ENCODE measurements at places on chromosomes 7 and 10.

DNA sequence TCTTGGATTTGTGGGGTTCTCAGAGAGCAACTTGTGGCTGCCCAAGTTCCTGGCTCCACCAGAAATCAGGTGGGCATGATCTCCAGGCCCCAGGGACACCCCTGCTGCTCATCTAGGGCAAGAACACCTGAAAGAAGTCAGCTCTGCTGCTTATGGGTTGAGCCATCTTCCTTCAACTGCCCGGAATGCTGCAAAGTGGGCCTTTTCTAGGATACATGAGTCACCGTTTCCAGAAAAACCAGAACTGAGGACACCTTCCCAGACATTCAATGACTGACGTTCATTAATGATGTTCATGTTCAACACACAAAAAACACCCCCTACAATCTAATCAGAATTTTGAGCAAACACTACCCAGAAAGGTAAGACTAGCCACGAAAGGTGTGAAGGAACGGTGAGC lies 98.0 kb downstream of the MAD1L1 start:
- DNase-seq = no peak

- no peak for DNase-seq
These were observed 9.4 kb downstream of the ZCWPW1 start for GRCh38 chr7:100418930-100419659.

DNA sequence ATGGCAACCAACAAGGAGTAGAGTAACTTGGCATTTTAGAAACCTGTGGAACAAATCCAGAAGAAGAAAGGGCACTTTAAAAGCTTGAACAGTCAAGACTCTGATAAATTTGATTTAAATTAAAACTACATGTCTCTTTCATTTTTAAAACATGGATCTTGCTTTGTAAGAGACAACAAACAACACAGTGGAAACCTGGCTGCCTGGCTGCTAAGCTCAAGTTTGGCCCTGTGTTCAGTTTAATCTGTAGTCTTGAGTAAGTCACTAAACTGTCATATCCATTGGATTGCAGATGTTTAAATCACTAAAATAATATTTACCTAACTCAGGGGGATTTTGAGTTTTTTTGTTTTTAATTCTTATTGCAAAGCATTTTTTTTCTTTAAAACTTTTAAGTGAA lies 374.9 kb upstream of the SEMA3D start:
- no peak for DNase-seq

DNA sequence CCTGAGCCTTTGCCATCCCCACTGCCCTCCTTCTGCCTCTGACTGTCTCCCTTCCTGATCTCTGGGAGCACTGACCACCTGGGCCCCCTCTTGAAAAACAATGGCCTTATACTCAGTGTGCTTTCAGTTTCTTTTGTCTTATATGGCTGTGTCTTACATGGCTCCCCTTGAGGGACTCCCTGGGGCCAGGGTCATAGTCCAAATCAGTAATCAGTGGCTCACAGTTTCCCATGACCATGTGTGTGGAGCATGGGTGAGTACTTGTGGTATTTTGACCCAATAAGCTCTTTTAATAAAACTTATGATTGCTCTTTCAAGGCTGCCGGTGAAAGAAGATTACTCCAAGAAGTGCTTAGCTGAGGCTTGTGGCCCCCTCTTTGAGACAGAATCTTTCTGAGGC lies 62.4 kb upstream of the PCBD1 start:
- DNase-seq = no peak

DNA sequence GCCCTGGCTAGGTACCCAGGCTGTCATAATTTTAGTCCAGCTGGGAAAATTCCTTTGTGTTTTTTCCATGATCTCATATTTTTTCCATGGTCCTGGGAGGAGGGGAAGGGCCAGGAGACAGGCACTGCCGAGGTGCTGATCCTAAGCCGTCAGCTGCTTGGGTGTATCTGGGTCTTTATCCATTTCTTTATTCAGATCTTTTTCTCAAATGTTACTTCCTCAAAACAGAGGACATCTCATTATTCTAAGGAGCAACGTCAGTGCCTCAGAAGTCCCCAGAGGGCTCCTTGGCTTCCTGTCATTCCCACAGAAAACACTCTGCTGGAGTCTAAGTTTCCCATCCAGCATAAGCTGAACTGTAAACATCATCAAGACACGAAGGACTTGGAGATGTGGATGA lies 2.8 kb upstream of the OR6V1 start:
- DNase-seq = no peak

- no peak for DNase-seq
These were observed 24.5 kb upstream of the NCAPG2 start for GRCh38 chr7:158728911-158729645.

- no peak for DNase-seq
These were observed 4.7 kb upstream of the IGF2BP3 start for GRCh38 chr7:23474829-23475575.

DNA sequence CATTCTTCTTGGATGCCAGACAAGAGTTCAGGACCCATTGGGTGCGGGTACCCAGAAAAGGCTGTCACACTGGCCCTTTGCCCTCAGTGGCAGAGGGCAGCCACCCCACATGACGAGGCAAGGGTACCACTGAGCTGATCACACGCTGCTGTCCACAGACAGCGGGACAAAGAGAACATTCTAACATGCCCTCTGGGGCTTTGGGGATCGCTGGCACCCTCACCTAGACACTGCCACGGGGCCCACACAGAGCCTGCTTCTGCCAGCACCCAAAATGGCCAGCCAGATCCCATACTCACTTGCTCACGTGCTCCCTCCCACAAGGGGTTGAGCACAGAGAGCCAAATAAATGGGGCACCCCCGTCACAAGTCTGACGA lies 16.7 kb upstream of the SPOCK2 start:
- DNase-seq = no peak

GRCh38 chr10:87816898-87817608 lies 973 bp downstream of the ATAD1 start:
- DNase-seq = peak; percentile 63

DNA sequence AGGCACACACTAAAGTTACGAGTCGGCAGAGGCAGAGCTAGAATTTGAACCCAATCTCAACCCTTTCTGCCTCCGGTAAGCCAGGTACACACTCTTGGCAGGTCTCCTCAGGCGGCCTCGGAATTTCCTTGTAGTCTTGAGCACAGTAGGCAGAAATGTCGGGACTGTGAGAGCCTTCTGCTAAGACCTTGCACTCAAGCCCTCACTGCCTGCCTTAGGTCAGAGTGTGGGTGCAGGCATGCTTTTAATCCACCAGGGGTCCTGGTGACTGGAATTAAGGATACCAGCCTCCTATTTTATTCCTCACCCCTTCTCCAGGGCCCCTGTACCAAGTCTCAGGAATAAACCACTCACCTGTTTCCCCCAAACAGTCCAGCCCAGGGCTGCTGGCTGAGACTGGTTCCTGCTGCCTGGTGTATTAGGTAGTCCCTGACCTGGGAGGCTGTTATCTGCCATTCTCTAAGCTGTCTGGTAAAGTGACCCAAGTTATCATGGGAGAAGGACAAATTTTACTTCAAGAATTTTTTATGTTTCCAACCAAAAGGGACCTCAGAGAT lies 855 bp downstream of the ATP6V1F start:
- DNase-seq = peak; percentile 76

DNA sequence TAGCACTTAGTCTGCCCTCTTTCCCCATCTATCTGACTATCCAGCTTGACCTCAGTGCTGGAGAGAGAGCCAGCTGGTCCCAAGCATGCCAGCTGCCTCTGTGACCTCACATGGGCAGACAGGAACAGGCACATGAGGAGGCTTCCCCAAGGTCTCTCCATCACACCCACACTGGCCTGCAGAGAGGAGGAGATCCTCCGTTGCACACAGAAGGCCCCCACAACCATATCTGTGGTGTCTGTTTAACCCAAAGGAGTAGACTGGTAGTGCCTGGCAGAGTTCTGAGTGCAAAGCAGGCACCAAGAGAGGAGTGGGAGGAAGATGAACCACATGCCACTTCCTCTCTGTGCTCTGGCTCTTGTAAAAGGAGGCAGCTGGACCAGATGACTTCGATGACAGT lies 4.8 kb upstream of the ANK3 start:
- no peak for DNase-seq

GRCh38 chr7:116591202-116592040 lies 66.6 kb downstream of the CAV1 start:
- peak; percentile 26 for DNase-seq

GRCh38 chr10:878333-878759 lies 53.2 kb downstream of the LARP4B start:
- DNase-seq = no peak

DNA sequence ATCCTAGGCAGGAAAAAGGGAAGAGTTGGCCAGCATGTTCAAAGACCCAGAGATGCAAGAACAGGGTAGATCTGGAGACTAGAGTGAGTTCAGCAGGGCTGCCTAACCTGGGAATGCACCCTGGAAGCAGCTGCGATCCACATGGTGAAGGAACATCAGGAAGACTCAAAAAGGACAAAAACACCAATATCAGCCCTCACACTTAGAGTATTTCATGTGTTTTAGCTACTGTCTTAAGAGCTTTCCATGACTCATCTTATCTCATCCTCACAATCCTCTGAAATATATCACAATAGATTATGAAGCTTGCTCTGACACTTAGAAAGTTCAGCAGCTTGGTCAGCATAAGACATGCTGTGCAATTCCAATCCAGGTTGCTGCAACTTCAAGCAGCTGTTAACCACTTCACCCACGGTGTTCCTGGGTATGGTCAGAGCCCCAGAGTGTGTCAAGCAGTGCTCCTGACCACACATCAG lies 380.9 kb downstream of the PARD3 start:
- DNase-seq = peak; percentile 10

GRCh38 chr7:112410092-112410491 lies 40.2 kb upstream of the IFRD1 start:
- DNase-seq = no peak

DNA sequence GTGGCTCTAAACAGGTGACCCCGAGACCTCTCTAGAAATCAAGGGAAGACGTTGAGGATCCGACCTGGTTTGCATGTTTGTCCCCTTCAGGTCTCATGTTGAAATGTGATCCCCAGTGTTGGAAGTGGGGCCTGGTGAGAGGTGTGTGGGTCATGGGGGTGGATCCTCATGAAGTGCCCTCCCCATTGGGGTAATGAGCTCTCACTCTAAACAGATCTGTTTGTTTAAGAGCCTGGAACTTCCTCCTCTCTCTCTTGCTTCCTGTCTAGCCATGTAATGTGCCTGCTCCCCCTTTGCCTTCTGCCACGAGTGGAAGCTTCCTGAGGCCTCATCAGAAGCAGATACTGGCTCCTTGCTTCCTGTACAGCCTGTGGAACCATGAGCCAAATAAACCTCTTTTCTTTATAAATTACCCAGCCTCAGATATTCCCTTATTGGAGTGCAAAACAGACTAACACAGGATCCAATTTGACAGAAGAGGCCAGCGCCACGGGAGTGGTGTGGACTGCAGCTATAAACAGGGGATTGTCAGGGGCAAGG lies 10.8 kb upstream of the POLM start:
- DNase-seq = no peak

DNA sequence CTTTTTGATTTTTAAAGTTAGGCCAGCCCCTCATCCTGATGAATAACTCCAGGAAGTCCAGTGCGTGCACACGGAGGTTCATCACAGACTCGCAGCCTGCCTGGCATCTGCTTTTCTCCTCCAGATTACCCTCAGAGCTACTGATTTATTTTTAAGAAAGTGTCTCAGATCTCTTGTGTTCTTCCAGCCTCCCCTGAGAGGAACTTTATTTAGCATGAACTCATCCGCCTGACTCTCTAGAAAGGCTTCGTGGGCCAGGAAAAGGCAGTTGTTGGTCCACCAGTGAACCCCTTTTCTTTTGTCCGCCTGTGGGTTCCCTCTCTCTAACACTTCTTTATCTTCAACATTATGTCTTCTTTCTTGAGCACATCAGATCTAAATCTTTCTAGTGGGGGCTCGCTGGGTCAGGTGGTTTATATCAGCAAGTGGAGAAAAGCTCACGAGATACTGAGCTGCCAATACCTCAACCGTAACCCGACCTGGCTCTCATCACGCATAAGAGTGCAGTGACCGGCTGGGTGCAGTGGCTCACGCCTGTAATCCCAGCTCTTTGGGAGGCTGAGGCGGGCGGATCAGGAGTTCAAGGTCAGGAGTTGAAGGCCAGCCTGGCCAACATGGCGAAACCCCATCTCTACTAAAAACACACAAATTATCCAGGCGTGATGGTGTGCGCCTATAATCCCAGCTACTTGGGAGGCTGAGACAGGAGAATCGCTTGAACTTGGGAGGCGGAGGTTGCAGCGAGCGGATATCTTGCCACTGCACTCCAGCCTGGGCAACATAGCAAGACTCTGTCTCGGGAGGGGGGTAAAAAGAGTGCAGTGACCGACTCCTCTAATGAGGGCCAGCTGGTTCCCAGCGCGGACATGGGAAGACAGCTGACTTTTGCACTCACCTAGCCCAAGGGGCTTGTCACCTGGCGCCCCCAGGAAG lies 162.3 kb downstream of the CCDC3 start:
- no peak for DNase-seq

DNA sequence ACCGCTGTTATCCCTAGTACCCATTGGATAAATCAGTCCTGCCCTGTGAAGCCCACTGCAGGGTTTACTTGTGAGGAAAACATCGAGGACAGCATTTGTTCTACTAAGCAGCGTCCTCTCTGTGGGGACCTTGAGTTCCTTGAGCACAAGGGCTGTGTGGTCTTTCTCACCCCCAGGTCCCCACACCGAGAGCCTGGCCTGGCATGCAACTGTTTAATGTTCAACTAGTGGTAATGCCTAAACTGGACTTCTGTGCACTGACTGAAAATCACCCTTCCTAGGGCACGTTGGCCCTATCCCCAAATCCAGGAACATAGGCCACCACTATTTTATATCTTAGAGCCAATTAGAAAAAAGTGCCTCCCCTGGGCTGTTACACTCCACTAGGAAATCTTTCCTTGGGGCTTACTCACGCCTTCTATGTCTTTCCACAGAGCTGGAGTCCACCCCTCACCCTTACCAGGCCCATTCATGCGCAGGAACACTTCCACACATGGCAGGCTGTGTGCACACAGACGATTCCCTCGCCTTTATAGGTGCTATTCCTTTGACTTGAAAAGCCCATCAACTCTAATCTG lies 1.7 kb upstream of the TMEM213 start:
- no peak for DNase-seq

DNA sequence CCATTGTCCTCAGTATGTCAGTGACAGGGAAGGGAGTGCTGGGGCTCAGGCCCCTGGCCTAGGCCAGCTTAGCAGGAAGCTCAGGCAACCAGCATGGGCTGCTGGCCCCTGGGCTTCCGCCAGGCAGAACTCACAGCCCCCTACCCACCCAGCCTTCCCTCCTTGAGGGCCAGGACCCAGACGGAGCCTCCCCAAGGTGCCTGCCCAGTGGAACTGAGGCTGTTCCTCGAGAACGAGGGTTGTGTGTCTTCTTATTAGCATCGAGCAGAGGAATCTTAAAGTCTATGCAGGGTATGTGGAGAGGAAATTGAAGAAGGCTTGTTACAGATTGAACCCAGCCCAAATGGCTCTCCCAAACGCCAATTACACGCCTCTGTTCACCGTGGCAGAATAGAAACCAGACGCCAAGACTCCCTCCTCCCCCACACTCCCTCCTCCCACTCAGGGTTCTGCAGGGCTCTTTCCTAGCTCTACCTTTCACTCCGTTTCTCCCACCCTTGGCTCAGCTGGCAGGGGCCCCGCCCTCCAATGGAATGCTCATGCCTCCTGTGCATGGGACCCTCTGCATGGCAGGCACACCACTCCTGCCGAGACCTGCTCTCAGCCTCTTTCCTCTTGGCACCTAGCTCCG lies 134.4 kb downstream of the ZMIZ1 start:
- DNase-seq = no peak
